ENCODE measurements at places on chromosomes 5 and 9.

DNA sequence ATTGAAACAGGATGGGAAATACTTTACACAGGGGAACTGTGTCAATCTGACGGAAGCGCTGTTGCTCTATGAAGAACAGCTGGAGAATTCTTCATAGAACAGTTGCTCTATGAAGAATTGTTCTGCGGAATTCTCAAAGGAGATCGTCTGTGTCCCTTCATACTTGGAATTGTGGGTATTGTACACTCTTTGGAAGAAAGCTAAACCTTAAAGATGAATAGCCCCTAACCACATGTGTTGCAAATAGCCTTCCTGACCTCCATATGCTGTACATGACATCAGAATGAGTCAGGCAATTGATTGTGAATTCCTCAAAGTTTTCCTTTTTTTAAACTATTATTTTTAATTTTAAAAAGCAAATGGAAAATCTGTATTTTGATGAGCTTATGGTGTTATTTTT, 15.6 kb downstream of the NIM1K start:
- no peak for DNase-seq

DNA sequence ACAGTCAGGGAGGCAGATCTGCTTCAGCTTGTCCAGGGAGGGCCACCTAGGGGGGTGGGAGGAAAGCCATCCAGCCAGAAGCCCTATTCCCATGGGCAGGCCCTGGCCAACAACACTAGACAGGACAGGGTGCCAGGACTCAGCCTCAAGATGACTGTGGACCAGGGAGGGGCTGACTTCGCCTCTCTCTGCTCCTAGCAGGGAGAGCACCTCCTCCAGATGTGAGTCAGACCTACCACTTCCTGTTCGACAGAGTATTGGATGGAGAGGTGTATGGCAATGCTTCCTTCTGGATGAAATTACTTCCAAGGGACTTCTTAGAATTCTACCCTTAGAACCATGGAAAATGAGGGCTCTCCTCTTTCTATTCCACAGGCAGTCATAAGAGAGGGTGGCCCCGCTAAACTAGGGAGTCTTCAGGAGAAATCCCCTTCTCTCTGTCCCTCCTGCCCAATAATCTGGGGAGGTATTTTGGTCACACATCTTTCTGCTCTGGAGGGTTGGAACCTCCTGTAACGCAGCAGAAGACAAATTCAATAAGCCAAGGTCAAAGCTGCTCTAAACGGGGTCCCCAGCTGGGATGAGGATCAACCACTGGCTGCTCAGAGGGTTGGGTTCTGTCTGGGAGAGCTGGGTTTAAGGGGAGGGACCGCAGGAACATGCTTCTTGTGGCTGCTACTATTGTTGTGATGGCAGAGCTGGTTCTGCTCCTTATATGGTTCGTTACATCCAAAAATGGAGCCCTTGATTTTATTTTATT, 23.2 kb upstream of the RCL1 start:
- DNase-seq: peak; percentile 44

DNA sequence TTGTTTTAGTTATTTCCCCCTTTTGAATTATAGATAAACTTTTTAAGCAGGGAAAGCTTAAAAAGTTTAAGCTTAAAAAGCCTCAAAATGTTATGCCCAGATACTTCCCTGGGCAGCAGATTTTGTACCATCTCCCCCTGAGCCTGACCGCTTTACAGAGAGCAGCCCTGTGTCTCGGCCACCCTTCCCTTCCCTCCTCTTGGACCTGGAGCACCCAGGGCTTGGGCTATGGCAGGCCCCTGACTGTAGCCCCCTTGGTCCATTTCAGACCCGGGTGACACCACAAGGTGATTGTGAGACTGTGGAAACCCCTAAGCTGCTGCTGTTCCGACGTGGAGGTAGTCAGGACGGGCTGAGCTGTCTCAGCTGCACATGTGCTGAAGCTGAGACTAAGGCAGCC, 97.7 kb downstream of the RALGPS1 start:
- DNase-seq: no peak

DNA sequence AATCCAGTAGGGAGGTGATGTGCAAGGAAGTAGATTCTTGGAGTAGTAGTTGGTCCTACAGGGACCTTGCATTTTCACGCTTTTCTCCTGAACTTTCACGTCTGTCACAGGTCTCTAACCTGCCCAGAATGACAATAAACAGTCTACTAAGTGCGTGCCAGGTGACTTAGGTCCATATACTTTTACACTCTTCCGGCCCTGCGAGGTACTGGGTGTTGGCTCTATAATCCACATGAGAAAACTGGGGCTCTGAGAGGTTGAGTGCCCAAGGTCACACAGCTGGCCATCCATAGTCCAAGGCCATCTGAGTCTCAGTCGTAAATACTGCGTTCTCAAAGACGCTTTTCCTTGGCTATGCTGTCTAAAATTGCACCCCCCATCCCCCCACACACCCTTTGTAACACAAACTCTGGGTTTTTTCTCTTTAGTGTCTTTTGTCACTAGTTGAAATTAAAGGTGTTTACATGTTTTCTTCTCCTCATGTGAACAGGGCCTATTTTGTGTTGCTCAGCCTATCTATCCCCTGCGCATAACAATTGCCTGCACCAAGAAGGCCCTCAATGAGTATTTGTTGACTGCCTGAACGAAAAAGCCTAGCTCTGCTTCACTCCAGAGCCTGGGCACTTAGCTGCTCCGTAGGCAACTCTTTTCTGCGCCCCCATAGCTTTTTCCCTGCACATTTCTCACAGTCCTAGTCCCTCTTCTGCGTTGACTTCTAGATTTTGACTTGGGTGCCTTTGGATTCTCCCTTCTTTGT, 943 bp downstream of the SFXN1 start:
- no peak for DNase-seq

DNA sequence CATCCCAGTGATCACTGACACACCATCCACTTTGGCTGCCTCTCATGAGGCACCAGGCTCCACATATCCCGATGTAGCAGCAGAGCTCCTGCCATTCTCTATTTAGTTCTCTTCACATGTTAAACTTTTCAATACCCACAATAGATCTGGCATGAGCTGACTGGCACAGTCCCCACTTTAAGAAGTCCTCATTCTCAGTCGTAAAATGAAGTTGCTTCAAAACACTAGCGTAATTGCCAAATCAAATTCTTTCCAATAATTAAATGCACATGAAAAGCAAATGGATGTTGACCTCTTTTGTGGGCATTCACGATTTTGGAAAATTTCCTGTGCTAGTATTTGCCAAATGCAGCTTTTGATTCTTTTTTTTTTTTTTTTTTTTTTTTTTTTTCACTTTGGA, 32.4 kb downstream of the HAPLN1 start:
- no peak for DNase-seq

DNA sequence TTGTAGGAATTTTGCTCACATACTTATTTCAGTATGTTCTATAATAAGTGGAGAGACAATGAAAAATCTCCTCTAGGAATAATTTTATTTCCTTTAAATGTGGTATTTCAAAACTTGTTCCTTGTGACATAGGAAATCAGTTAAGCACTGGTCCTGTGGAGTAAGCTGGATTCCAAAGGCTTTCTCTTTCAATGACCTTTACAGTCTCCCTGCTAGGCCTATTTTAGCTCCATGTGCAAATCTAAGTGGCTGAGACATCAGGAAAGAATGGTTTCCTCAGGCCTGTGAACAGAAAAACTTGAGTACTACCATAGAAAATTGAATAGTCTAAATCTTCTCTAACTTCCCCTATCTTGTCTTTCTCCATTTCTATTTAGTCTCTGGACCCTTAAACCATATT, 514.2 kb upstream of the TLE4 start:
- DNase-seq: no peak

DNA sequence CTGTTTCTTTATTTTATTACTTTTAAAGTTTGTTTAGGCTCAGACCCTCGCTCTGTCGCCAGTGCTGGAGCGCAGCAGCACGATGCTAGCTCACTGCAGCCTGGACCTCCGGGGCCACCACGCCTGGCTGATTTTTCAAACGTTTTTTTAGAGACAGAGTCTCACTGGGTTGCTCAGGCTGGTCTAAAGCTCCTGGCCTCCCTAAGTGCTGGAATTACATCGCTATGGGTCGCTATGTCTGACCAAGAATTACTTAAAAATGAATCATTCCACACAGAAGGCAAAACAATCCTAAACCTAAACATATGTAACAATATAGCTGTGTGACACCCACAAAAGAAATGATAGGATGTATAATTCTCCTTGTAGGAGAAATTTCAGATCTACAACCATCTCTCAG, 86.9 kb upstream of the SIMC1 start:
- DNase-seq: no peak

GRCh38 chr9:69678843-69679538, 6.8 kb upstream of the APBA1 start:
- DNase-seq: peak; percentile 36

- no peak for DNase-seq
Observed at GRCh38 chr5:175489693-175490443, 11.5 kb downstream of the SFXN1 start.

DNA sequence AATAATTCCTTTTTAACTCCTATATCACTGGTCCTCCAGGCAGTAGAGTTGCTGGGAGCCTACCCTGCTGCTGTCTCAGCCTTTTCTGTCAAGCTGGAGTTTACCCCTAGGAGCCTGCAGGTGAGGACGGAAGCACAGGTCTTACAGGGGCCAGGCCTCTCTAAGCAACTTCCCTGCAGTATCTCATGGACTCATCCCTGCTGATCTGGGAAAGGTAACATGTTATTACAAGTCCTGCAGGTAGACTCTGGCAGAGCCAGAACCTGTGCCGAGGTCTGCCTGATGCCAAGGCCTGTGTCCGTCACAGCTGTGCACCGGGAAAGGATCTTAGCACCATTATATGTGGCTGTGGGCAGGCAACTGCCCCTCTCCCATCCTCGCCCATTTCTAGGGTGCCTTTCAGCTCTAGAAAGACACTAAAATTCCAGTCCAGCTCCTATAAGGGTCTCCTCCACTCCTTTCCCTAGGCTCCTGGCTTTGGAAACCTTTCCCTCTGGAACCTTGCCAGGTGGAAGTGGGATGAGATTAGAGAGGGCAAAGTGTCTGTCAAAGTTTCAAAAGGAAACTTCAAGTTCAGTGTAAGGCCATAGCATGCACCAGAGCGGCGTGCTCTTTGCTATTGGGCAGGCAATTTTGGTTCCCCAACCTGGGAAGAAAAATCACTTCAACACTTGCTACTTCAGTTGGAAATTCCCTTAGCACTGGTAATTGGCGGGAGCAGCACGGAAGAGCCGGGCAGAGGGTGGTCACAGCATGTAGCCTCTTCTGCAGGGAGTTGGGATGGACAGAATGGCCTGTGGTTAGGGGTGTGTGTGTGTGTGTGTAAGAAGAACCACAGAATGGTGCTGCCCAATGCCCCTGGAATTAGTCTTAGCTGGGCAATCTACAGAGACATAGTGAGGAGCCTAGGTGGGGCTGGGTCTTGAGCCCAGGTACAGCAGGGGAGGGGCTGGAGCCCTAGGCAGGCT, 17.5 kb downstream of the TMEM171 start:
- DNase-seq: no peak

- DNase-seq: no peak
Observed at GRCh38 chr5:96256795-96257470, 176.1 kb downstream of the PCSK1 start.

DNA sequence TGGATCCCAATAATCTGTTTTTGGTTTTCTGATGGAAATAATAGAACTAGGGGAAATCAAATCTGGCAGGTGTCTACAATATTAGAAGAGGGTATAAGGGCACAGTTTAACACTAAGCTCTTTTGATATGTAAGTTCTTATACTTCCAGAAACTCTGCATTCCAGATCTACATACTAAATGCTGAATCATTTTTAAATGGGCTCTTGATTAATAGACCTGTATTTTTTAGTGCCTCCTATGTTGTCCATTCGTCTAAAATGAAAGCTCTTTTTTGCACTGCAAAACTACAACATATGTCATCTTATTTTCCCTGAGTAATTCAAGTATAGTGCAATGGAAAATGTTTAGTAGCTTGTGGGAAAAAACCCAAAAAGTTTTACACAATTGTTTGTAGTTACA, 44.2 kb downstream of the NR6A1 start:
- DNase-seq: no peak

DNA sequence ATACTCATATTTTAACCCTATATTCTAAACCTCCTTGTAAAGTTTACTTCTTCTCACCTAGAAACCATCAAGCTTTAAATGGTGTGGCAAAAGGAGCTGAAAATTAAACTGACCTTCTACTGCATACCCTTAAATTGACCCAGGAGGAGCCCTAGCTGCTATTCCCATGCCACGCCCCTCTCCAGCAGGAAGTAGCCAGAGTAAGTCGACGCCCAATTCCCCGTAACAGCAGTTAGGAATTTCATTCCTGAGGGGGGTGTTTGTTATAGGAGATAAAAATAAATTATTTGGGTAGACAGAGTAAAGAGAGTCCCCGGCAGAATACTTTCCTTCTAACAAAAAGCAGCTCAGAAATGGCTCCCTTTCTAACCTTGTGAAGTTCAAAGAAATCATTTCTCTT, 111.8 kb upstream of the FAM174A start:
- no peak for DNase-seq

- DNase-seq: no peak
Observed at GRCh38 chr5:39117401-39117800, 43.2 kb upstream of the RICTOR start.

GRCh38 chr5:143133721-143134120, 269.8 kb downstream of the NR3C1 start:
- no peak for DNase-seq

DNA sequence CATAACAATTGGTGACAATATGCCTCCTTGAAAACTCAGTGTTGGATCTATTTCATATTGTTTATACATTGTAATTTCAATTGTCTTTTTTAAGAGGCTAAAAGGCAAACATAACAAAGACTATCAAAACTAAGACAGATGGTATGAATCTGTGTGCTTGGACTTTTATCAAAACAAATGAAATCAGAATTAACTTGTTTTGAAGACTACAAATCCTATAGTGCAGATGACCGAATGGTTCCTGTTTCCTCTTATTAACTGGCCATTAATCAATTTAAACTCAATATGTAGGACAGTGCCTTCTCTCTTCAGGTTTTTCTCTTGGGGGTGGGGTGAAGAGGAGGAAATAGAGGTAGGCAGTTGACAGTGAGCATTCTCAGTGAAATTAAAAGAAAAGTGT, 366.9 kb upstream of the GRAMD2B start:
- no peak for DNase-seq

GRCh38 chr9:34458959-34459340, 345 bp downstream of the DNAI1 start:
- DNase-seq: no peak

DNA sequence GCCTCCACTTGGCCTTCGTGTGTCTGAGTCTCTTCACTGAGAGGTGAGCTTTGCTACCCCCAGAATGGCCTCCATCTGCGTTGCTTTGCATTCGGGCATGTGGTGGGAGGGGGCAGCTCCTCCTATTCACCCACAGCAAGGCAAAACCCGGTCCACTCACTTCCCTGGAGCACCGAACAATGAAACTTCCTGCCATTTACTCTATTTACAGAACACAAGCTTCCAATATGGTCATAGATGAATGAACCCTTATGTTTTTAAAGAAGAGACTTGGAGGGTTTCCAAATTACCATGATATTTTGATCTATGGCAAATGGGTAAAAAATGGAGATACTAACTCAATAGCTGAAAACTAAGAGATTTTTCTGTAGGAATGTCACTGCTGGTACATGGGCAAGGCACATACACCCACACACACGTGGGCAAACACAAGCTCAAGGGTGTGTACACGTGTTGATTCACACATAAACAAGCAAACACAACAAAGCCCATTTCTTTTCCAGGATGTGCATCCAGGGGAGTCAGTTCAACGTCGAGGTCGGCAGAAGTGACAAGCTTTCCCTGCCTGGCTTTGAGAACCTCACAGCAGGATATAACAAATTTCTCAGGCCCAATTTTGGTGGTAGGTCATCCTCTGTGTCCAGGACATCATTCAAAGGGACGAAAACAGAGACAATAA, 5.2 kb downstream of the GABRP start:
- DNase-seq: no peak

Measured in epithelial cell of prostate (primary cell).